ENCODE measurements at places on chromosomes 3 and 15.
A peak's percentile ranks its signal among the peaks of the same experiment; 100 is the strongest.

GRCh38 chr15:59736181-59736580 is 47.1 kb upstream of the BNIP2 start:
- no peak overlapping the region for H3K27ac ChIP-seq
- DNase-seq = peak; percentile 4
- H3K4me3 ChIP-seq = no peak overlapping the region
- H3K27me3 ChIP-seq = peaks cover 5% of the 10 kb centered on the region

DNA sequence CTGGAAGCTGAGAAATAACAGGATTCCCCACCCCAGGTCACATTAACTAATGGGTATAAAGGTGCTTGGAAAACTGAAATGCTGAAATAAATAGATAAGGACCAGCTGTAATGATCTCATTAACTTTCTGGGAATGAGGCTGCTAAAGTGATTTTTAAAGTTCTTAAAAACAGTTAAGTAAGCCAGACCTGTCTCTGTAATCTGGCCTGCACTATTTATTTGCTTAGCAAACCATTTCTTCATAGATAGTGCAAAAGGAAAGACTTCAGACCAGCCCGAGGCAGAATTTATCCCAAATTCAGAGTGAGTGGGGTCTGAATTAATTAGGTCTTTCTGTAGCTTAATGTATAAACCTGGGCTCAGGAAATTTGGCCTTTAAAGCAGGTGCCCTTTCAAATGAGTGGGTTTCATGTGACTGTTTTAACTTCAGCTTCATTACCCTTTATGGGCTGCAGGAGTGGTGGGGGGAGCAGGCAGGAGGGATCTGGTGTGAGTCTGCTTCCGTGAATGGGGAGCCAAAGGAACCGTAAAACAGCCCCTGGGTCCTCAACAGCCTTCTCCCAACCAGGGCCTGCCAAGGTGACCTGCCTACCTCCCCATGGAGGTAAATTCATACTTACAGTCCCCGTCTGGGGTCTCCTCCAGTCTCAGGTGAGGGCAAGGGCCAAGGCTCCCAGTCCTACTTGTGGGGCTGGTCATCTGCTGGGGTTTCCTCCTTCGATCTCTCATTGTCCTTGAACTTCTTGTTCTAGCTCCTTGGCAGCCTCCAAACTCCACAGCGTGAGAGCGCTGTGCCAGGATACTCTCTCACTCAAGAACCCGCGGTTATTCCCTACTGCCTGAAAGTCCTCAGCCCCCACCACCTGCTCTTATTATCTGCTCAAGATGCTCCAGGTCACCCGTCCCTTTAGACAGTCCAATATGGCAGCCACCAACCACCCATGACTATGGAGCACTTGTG is 31.2 kb downstream of the MAGEF1 start:
- no peak overlapping the region for H3K4me3 ChIP-seq
- H3K27me3 ChIP-seq = peaks cover 47% of the 10 kb centered on the region
- no peaks in the 10 kb centered on the region for H3K36me3 ChIP-seq
- no peak for DNase-seq
- no peak overlapping the region for H3K27ac ChIP-seq

GRCh38 chr3:182962166-182962565 is 18.2 kb downstream of the DCUN1D1 start:
- no peak overlapping the region for H3K4me3 ChIP-seq
- peaks cover 19% of the 10 kb centered on the region for H3K4me1 ChIP-seq
- DNase-seq = no peak
- H3K27ac ChIP-seq = no peak overlapping the region
- peaks cover 13% of the 10 kb centered on the region for H3K36me3 ChIP-seq
- no peaks in the 10 kb centered on the region for H3K27me3 ChIP-seq

- no peaks in the 10 kb centered on the region for H3K4me1 ChIP-seq
- H3K4me3 ChIP-seq = no peak overlapping the region
- H3K36me3 ChIP-seq = no peaks in the 10 kb centered on the region
- no peak for DNase-seq
- peaks cover 2% of the 10 kb centered on the region for H3K27me3 ChIP-seq
Measured at GRCh38 chr15:101145362-101145761, 106.5 kb downstream of the CHSY1 start.

GRCh38 chr3:188152660-188153436 is 1.1 kb upstream of the LPP start:
- H3K4me1 ChIP-seq = peaks cover 79% of the 10 kb centered on the region
- peak overlapping the region; percentile 97 for H3K4me3 ChIP-seq
- peak overlapping the region; percentile 100 for H3K27ac ChIP-seq
- H3K36me3 ChIP-seq = peaks cover 21% of the 10 kb centered on the region
- H3K27me3 ChIP-seq = peaks cover 7% of the 10 kb centered on the region

DNA sequence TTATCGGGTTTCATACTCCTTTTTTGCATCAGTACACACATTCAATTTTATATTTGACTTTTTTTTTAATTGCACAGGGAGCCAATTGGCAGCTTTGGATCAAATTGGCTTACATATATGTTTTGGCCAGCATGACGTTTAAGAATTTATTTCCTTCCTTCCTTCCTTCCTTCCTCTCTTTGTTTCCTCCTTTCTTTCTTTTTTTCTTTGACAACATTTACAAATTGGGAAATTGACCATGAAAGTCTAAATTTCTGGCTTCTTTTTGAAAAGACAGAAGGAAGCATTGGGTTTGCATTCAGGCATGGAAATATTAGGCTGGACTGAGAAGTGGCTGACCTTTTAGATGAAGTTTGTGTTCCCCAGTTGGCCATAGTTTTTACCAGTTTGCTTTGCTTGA is 103.4 kb upstream of the IGSF10 start:
- DNase-seq = no peak
- H3K4me3 ChIP-seq = no peak overlapping the region
- H3K27ac ChIP-seq = no peak overlapping the region
- H3K27me3 ChIP-seq = peaks cover 9% of the 10 kb centered on the region
- no peaks in the 10 kb centered on the region for H3K4me1 ChIP-seq

DNA sequence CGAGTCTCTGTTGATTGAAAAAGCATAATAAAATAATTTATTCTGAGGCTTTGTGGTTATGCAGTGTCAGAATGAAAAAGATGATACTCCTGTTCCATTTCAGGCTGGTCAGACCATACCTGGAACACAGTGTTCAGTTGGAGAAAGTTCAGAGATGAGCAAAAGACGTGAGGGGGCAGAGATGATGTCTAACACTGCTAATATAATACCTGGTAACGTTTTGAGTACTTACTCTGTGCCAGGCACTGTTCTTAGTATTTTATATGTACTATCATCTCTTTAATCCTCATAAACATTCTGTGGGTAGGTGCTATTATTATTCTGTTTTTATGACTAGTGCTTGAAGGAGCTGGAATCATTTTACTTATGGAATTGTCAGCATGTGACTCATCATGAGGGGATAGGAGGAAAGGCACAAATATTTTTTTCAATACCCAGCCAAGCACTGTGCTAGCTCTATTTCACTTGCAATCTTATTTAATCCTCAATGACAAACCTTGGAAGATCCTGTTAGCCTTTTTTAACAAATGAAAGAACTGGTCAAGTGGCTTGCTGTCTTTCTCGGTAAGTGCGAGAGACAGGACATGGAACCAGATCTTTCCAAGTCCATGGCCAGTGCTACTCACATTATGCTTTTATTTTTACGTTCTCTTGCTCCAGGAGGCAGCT is 31.8 kb downstream of the IQGAP1 start:
- no peaks in the 10 kb centered on the region for H3K27me3 ChIP-seq
- peaks cover 14% of the 10 kb centered on the region for H3K36me3 ChIP-seq
- peak; percentile 86 for DNase-seq
- peak overlapping the region; percentile 84 for H3K27ac ChIP-seq
- peak overlapping the region; percentile 75 for H3K4me3 ChIP-seq

- no peak for DNase-seq
- peaks cover 35% of the 10 kb centered on the region for H3K4me1 ChIP-seq
- H3K4me3 ChIP-seq = peak overlapping the region; percentile 41
- H3K36me3 ChIP-seq = peaks cover 24% of the 10 kb centered on the region
- no peaks in the 10 kb centered on the region for H3K27me3 ChIP-seq
- peak overlapping the region; percentile 54 for H3K27ac ChIP-seq
Measured at GRCh38 chr3:44468572-44469520, 8.6 kb downstream of the ZNF445 start.
